ENCODE measurements at places on chromosomes 11 and 22. TPM values are rescaled to one million over a fixed set of nuclear protein-coding genes. Genes with fewer than 3 reads are reported as not detected.
A peak's percentile ranks its signal among the peaks of the same experiment; 100 is the strongest.

DNA sequence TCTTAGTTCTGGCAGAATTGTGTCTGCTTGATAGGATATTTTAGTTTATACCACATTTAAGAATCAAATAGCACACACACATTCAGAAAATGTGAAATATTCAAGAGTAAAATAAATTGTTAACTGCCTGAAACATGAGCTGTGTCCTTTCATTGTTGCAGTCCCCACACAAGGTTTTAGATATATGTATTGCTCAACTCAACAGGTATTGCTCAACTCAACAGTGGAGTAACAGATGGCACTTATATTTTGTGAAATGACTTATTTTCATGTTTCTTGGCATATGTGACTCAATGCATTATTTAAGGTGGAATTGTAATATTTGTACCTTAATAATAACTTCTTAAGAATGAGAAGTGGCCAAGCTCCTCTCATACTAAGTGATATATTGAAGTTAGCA is 760.3 kb downstream of the CNTN5 start:
- peak; percentile 2 for DNase-seq

DNA sequence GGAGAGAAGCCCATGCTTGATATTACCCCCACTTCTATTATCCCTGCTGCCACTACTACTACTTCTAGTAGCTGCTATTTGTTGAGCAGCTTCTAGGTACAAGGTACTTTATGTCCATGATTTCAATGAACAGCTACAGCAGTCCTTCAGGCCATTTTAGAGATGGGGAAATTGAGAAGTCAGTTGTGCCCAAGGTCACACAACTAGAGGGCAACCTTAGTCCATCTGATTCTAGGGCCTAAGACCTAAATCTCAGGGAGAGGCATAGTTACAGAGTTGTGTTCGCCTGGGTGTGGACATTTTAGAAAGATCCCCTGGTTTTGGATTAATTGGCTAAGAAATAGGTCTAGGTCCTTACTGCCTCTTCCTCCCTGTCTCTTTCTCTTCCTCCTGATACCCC is 52.3 kb downstream of the MICAL2 start:
- no peak for DNase-seq

DNA sequence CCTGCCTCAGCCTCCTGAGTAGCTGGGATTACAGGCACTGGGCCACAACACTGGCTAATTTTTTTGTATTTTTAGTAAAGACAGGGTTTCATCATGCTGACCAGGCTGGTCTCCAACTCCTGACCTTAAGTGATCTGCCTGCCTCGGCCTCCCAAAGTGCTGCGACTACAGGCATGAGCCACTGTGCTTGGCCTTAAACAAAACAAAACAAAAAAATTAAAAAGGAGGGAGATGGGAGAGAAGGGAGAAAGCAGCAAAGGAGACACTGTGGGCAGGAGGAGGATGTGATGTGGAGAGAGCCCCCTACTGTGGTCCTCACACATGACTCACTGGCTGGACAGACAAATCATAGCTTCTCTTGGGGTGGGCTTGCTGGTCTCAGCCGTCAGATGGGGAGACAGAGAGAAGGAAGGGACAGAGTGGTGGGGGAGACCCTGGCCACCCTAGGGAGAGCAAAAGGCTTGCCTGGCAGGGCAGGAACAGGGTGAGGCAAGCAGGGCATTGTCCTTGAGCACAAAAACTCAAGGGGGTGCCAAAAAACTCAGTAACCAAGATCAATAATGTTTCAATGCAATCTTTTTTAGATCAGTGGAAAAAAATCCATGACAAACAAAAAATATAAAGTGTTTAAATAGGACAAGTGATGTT is 31.6 kb downstream of the TPST2 start:
- no peak for DNase-seq

GRCh38 chr11:76371170-76371569 is 9.8 kb downstream of the THAP12 start:
- DNase-seq: peak; percentile 85

- DNase-seq: peak; percentile 63
Measured at GRCh38 chr11:77322506-77322905, 21.0 kb upstream of the GDPD4 start.

- DNase-seq: no peak
Measured at GRCh38 chr22:35555946-35556547, 15.4 kb downstream of the RASD2 start.

- peak; percentile 87 for DNase-seq
Measured at GRCh38 chr11:123473941-123474677, 44.0 kb downstream of the GRAMD1B start.

GRCh38 chr11:35814081-35814695 is 129.7 kb upstream of the LDLRAD3 start:
- no peak for DNase-seq

DNA sequence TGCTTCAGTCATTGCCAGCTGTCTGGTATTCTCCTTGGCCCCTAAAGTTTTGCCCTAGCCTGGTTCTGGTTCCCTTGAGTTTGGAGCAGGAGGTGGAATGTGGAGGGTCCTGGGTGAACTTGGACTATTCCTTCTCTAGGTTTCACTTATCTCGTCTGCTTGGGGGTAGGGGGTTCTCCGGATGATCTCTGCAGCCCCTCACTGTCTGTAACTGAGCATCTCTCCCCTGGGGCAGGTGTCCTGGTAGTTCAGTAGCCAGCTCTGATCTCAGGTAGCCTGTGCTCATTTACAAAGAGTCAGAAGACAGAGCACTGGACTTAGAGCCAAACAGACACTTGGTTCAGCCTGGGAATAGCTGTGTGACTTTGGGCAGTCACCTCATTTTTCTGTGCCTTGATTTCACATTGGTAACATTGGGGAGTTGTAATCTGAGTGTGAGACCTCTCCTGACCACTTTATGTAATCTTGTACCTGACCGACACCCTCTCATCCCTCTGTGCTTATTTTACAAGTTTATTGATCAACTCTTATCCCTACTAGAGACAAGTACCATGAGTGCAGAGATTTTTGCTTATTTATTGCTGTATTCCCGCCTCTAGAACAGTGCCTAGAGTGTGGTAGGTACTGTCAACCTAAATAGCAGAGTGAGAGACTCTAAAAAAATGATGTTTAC is 804 bp downstream of the CCDC134 start:
- no peak for DNase-seq

DNA sequence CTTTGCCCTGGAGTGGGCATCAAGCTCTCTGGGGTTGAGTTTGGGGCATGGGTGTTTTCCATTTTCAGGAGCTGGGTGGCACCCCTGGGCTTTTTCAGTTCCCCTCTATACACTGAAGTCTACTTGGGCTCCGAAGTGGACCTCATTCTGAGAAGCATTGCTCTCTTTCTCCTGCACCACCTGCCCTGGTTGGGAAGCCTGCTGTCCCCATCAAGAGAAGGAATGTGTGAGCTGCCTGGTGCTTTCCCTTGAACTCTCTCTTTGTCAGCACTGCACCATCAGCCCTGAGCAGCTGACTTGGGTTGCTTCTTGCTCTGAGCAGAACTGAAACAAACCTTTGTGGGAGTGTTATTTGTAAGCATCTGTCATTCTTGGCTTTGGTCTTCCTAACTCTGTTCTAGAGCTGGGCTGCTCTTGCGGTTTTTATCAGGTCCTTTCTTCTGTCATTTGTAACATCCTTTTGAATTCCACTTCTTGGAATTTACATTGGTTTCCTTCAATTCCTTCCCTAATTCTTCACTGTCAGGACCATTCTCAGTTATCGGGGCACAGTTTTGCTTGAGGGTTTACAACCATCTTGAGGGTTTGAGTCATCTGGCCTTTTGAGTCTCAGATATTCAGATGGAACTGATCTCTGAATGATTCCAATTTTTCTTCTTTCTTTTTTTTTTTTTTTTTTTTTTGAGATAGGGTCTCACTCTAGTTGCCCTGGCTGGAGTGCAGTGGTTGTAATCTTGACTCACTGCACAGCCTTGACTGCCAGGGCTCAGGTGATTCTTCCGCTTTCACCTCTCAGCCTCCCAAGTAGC is 20.5 kb downstream of the UBE2L3 start:
- DNase-seq: peak; percentile 66

DNA sequence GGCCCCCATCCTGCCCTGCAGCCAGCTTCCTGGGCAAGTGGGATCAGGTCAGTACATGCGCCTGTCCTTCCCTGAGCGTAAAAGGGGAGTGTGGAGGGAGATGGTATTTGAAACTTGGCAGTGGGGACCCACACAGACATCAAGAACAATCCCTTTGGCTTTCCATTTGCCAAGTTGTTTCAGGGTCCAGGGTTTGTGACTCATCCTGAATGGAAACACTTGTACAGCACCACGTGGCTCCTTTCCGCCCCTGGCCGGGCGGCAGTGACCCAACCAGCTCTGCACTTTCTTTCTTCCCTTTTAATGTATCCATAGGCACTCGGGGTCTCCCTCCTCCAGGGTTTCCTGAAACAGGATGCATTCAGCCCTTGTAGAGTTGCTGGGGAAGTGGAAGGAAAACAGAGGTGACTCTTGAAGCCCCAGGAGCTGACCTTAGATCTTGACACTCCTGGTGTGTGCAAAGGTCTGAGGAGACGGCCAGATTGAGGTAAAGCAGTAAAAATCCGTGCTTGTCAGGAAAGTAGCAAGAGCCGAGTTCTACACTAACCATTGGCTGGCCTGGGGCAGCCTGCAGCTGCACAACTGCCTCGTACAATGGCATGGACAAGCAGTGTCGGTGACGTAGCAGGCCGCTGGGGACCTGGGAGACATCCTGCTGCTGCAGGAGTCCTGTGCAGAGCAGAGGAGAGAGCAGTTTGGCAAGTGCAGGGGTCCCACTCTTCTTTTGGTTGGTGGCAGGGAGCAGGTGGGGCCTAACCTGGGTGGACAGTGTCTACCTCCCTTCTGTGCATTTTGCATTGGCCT is 189.8 kb downstream of the SNX19 start:
- no peak for DNase-seq

DNA sequence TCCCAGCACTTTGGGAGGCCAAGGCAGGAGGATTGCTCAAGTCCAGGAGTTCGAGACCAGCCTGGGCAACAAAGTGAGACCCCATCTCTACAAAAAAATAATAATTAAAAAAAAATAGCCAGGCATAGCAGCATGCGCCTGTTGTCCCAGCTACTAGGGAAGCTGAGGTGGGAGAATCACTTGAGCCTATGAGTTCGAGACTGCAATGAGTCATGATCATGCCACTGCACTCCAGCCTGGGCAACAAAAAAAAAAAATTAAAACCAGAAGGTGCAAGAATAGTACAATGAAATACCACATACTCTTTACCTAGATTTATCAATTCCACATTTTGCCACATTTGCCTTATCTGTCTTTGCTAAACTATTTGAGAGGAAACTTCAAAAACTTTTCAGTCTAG is 8.2 kb downstream of the DPF2 start:
- no peak for DNase-seq

DNA sequence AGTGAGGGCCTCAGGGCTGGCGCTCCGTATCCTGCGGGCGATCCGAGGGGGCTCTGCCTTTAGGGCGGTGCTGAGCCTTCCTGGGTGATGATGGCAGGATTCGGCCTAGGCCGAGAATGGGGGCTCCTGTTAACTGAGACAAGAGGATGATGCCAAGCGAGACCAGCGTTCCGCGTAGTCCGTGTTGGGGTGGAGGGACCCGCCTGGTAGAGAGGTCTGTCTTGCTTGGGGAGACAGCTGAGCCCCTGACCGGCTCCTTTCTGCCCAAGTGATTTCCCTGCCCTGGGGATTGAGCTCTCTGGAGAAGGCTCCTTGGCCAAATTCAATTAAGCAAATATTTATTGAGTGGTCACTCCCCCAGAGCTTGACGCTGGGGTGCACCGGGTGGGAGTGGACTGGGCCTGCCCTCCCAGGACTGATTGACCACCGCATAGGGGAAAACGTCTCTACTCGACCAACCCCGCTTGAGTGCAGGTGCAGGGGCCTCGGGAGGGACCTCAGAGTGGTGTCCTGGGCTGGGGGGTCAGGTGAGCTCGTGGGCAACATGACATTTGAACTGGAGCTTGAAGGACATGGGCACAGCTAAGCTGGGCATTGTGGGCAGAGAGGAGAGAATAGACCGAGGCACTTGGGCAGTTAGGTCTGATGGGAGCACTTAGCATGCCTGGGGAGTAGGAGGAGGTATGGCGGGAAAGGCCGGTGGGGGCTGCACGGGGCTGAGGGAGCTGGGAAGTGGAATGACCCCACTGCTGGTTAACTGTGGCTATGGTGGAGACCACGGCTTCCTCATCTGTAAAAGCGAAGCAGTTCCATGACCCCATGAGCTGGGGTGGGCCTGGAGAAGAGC is 1.1 kb downstream of the GNAZ start:
- no peak for DNase-seq

GRCh38 chr11:4190098-4190497 is 95.5 kb downstream of the RRM1 start:
- DNase-seq: no peak

- no peak for DNase-seq
Measured at GRCh38 chr22:23240639-23241389, 60.5 kb downstream of the BCR start.

DNA sequence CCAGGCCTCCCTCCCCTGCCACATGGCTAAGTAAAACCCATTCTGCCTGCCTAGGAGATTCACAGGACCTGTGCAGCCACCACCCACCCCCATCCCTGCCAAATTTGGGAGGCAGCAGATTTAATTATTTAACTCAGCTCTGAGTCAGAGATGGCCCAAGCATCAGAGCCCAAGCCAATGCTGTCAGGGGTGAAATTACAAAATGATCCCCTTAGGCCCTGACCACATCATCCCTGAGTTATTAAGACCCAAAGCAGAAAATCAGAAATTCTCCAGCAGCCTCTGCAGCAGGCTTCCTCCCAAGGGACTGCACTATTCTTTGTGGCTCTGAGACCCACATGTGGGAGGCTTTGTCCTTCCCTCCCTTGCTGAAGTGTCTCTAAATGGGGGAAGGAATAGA is 52.8 kb upstream of the RRAS2 start:
- peak; percentile 69 for DNase-seq

The NXPE1 gene
- not detected for total RNA-seq

The LARGE2 gene
- total RNA-seq: not detected

The OR8A1 gene
- total RNA-seq: not detected

The CABP4 gene
- not detected for total RNA-seq

The SLC25A45 gene
- total RNA-seq: 1.7 TPM

The SH3BP1 gene
- 9.0 TPM for total RNA-seq

The THY1 gene
- 284 TPM for total RNA-seq

The ENTHD1 gene
- total RNA-seq: not detected

All from fibroblast of villous mesenchyme (primary cell).